Activated CD4-positive, alpha-beta T cell treated with anti-CD3 and anti-CD28 coated beads for 36 hours (primary cell): ENCODE measurements at places on chromosomes 3 and 15.

- DNase-seq: no peak
Observed at GRCh38 chr3:171783626-171784025, 26.7 kb downstream of the PLD1 start.

- DNase-seq: peak; percentile 30
Observed at GRCh38 chr3:138197058-138197457, 10.0 kb downstream of the ARMC8 start.

- peak; percentile 51 for DNase-seq
Observed at GRCh38 chr3:31567036-31567435, 34.3 kb downstream of the STT3B start.

DNA sequence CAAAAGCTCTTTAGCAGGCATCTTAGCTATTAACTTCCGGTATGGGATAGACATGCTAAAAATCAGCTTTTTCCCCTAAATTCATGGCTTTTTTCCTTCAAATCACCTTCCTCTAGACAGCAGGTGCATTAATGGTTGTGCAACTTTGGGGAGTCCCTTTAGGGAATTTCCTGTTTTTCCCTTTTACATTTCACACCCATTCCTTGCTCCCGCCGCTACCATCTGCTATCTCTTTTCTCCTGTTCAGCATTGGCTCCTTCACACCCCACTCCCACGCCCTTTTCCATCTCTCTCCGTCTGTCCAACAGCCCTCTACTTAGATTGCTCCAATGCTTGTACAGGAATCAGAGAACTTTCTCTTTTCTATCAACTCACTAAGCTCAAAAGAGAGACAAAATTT lies 43.4 kb downstream of the FEZF2 start:
- DNase-seq: no peak

DNA sequence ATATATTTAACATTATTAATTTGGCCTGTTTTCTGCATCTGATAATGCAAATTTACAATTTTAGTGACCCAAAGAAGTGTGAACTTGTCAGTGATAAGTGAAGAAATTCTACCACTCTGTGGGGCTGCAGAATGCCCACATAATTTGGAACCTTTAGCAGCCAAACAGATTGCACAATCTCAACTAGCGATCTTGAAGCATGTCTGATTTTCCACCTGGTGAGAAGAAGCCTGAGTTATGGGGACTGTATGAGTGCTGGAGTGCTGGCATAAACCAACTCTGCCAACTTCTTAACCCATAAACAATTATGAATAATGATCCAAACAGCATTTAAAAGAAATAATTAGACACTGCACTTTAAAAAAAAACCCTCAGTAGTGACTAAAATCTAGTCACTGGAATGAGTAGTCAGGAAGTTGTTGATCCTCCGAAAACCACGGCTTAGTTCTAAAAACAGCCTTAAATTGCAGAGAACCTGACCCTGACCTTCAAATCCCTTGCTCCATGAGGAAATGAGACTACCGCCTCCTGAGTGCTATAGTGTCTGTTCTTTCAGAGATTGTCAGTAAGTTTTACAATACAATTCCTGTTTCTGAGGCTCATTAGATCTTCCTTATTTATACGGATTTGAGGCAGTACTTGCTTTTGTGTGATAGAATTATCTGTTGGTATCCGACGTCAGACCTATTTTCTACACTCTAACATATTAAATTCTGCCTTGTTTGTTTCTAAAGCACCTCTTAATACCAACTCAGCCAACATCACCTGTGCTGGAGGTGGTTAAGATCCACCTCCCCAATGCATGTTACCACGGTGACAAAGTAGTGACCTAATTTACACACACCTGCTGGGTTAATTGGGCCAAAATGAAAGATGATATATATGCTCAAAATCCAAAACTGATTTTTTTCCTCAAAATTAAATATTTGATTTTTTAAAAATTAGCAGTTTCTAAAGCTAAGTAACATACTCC lies 267.7 kb downstream of the ZBTB20 start:
- no peak for DNase-seq

- no peak for DNase-seq
Observed at GRCh38 chr3:18208091-18208490, 217.0 kb downstream of the SATB1 start.

DNA sequence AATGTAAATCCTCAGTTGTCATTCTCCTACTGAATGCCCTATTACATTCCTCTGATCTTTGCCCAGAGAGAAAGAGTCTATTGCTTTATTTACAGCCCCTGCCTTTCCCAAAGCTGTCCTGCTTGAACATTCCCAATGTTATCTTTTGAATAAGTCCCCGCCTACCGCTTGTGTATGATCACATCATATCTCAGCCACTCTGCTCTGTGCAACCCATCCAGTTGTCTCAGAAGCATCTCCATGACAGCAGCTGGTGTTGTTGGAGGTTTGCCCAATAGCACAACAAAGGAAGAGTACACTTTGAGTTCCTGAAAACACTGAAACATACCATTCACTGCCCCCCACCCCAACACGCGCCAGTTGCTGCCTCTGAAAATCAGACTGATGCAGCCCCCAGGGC lies 22.0 kb upstream of the FAM3D start:
- no peak for DNase-seq

- no peak for DNase-seq
Observed at GRCh38 chr15:37015035-37015434, 85.3 kb downstream of the MEIS2 start.
